ENCODE measurements at places on chromosomes 16 and 17.

- DNase-seq, result no peak
Measured at GRCh38 chr17:15404106-15405057, 63.0 kb upstream of the TEKT3 start.

DNA sequence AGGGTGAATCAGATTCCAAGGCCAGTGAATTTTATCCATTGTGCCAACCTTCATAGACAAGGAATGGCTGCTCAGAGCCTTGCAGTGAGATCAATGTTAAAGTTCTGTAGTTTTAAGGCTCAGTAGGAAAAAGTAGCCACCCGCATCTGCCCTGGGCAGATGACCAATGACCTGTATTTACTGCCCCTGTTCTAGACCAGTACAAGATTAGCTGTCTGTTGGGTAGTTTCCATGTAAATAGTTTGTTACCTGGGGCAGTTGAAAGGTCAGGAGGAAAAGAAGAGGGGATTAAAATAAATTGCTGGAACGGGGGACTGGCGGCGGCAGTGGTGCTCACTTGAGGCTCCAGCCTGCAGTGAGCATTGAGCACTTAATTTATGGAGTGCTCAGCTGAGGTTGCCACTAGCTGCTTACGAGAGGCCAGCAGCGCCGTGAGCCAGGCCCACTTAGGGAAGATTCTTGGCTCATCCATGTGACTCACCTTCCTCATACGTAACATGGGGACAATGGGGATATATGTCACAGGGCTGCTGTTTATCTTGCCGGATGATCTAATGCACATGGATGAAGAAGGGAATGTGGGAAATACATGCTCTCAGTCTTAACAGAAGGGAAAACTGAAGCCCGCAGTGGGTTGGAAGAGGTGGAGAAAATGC, 10.7 kb upstream of the NOS2 start:
- DNase-seq, result no peak

- no peak for DNase-seq
Measured at GRCh38 chr16:47262938-47263337, 119.2 kb upstream of the NETO2 start.

DNA sequence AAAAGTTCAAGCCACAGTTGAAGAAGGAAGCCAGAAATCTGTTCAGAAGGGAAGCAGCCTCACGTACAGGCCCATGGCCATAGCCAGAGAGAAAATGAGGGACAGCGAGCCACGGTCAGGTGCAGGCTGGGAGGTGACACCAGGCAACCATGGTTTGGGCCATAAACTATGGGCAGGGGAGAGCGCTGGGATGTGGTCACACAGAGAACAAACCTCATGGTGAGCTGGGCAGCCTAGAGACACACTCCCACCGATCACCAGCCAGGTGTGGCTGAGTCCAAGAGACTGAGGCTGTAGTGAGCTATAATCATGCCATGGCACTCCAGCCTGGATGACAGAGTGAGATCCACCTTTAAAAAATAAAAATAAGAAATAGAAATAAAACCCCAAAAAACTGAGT, 76.5 kb downstream of the NETO2 start:
- DNase-seq, result no peak

DNA sequence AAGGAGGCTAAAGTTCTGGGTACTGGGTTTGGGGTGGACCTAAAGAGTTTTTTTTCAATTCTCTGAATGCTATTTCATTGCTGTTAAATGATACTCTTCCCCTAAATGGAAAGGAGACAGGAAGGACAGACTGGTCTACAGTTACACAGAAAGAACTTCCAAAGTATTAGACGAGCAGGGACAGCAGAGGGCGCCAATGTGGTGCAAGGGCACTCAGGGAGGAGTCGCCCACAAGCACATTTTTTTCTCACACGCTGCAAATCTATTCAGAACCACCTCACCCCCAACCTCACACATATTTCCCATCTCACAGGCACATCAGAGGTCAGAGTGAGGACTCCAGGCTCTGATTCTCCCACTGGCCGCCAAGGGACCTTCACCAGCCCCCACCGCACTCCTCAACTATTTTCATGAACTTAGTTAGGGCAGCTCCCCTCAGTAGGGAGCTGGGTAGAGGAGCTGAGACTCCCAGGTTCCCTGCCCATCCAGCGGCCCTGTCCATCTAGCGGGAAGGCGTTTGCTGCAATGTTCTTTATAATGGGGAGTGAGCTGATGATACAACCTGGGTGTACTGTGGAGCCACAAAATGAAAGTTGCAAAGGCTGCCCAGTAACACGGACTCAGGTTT, 6.8 kb upstream of the CA4 start:
- no peak for DNase-seq

- DNase-seq, result no peak
Measured at GRCh38 chr17:6713130-6713917, at the start of gene SLC13A5. Gene SLC13A5 (minus strand): TSS chr17:6713369. CDS start chr17:6713333, 36 bp downstream.

DNA sequence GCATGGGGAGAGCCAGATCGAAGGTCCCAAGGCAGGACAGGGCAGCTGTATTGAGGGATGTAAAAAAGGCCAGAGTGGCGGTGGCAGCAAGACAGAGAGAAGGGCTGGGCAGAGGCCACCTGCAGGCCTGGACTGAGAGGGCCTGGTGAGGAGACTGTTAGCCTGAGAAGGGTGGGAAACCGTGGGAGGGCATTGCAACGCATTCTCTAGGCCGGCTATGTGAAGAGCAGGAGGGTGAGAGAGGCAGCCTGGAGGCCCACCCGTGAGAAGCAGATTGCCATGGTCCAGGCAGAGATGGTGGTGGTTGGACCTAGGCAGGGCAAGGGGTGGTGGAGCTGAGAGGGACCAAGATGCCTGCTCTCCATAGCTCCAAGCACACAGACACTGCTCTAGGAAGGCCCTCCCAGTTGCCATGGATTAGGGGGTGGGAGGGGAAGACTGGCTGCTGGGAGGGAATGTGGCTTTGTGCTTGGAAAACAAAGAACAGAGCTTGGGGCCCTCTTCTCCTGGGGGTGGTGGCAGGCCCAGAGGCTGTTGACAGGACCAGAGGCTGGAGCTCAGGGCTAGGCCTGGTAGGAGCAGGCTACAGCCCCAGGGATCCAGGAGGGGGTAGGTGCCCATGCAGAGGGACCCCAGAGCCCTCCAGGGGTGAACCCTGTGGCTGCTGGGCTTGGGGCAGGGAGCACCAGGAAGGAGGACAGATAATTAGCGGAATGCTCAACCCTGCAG, 12.4 kb upstream of the TCAP start:
- DNase-seq, result no peak

GRCh38 chr17:17060001-17060922, 18.0 kb downstream of the MPRIP start:
- DNase-seq, result no peak

DNA sequence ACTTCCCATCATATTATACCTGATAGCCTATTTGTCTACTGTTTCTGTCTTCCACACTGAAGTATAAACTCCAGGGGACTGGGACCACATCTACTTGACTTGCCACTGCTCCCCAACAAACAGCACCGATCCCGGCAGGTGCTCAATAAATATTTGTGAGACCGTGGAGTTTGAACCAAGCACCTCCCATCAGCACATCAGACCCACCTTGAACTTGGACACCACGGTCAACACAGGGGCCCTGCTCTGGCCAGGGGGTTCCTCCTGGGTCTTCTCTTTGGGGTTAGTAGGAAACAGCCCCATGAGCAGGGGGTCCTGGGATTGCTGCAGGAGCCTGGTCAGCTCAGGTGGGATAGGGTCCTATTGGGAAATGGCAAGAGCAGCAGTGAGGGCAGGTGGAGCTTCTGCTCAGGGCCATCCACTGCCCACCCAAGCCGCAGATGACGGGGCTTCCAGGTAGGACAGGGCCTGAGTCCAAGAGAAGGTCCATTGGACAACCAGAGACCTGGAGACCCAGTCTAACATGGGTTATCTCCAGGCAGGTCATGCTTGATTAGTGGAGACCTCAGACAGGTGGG, 19.9 kb downstream of the ZNHIT3 start:
- DNase-seq, result no peak

GRCh38 chr16:1101133-1101532, 5.1 kb upstream of the C1QTNF8 start:
- no peak for DNase-seq

- no peak for DNase-seq
Measured at GRCh38 chr17:53627511-53627910, 195.2 kb upstream of the KIF2B start.

- DNase-seq, result no peak
Measured at GRCh38 chr16:89847051-89847939, 19.0 kb downstream of the SPIRE2 start.

DNA sequence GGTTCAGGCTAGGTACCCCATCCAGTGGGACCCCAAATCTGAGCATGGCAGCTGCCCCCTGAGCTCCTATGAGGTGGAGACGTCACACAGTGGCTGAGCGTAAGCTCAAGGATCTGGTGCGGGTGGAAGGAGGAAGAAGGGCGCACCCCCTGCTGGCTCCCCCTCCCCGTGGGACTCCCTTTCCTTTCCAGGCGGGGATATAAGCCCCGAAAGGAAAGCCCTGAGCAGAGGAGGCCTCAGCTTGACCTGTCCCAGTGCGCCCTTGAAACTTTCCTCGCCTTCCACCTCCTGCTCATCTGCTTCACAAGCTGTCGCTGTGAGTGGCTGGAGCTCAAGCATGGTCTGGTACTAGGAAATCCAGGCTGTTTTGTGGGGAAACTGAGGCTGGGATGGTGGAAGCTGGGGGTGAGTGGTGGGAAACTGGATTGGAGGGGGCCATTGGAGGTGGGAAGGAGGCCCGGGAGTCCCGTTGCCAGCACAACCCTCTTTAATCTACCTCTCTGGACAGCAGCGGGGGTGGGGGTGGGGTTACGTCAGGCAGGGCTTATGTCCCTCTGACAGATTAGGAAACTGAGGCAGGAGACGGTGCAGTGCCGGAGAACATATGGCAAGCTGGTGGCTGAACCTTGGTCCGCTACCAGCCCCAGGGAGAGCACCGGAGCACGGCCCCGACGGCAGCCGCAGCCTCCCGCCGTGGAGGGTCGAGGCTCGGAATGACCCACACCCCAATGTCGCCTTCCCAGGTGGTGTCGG, 92.3 kb upstream of the TMEM97 start:
- DNase-seq, result no peak

DNA sequence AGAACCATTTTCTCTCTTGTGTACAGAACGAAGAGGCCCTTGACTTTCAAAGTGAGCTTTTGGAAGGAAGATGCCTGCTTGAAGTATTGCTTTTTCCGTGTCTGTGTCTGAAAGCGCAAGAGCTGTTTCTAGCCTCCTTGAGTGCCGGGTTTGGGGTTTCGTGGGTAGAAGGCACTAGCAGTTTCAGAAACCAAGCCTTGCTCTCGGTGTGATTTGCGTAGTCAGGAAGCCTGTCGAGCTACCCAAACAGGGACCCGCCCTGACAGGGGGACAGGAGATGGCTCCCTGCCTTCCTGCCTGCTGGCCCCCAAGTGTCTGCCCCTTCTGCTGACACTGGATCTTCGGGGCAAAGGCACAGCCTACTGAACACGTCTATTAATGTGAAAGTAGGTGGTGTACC, 322.0 kb downstream of the MAF start:
- no peak for DNase-seq

DNA sequence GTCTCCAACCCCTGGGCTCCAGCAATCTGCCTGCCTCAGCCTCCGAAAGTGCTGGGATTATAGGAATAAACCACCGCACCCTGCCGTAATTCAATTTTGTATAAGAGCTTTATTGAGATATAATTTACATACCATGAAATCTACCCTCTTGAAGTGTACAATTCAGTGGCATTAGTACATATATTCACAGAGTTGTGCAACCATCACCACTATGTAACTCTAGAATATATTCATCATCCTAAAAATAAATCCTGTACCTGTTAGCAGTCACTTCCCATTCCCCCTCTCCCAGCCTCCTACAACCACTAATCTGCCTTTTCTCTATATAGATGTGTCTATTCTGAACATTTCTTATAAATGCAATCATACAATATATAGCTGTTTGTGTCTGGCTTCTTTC, 26.1 kb downstream of the TOM1L2 start:
- no peak for DNase-seq

- DNase-seq, result no peak
Measured at GRCh38 chr16:77955127-77955526, 67.2 kb upstream of the CLEC3A start.

DNA sequence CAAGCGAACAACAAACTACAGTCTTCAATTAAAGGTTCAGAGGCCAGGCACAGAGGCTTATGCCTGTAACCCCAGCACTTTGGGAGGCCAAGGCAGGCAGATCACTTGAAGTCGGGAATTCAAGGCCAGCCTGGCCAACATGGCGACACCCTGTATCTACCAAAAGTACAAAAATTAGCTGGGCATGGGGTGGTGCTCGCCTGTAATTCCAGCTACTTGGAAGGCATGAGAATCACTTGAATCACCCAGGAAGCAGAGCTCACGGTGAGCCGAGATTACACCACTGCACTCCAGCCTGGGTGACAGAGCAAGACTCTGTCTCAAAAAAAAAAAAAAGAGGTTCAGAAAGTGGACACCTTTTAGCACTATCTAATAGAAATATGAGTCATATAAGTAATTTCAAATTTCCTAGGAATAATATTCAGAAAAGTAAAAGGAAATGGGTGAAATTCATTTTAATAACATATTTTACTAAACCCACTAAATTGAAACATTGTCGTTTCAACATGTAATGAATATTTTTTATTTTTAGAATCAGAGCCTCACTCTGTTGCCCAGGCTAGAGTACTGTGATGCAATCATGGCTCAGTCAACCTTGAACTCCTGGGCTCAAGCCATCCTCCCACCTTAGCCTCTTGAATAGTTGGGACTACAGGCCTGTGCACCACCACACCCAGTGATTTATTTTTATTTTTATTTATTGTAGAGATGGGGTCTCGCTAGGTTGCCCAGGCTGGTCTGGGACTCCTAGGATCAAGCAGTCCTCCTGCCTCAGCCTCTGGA, 15.2 kb upstream of the MARCHF10 start:
- DNase-seq, result no peak

- no peak for DNase-seq
Measured at GRCh38 chr17:63317166-63317840, 128.8 kb downstream of the CYB561 start.

- DNase-seq, result no peak
Measured at GRCh38 chr17:63772801-63773271, 561 bp downstream of the CCDC47 start.

GRCh38 chr17:17035490-17035889, 6.8 kb upstream of the MPRIP start:
- DNase-seq, result no peak

DNA sequence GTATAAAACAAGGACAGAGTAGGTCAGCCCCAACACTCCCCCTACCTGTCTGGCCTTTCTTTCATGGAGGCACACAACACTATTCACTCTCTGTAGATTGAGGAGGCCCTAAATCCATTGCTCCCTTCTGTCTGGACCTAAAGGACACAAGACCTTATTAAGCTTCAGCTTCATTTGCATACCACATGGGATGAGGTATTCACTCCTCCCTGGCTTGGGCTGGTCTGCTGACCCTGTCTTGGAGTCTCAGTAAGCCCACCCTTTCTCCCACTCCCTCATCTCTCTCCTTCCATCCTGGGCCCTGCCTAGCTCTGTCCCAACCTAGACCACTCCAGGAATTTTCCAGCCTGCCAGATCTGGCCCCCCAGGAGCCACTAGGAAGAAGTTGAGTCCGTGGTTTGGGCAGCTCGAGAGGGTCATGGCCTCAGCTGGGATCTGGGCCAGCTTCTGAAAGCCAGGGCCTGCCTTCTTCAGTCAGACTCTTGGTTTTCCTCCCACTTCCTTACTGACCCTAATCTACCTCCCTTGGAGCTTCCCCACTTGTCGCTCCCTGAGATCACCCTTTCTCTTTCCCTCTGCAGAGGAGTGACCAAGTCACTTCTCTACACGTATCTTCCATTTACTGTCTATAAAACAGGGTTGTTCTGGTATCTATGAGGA, 6.5 kb upstream of the LLGL1 start:
- DNase-seq, result no peak

Data from vagina (tissue), 2 donors.